ENCODE measurements at places on chromosomes 5 and 9.

DNA sequence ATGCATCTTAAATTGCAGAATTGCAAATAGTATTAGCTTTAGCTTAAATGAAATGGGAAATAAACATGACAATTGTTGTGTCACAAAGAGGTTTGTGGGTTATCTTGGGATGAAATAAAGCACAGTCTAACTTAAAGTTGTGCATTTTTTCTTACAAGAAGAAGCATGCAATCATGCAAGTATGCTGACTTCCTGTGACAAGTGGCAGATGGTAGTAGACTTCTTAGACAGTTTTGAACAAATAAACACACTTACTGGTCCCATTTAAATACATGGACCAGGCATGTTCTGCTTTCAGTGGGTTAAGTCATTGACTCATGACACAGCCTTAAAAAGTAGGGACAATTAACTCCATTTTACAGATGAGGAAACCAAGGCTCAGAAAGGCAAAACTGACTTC is 15.9 kb upstream of the C5orf63 start:
- DNase-seq = no peak

DNA sequence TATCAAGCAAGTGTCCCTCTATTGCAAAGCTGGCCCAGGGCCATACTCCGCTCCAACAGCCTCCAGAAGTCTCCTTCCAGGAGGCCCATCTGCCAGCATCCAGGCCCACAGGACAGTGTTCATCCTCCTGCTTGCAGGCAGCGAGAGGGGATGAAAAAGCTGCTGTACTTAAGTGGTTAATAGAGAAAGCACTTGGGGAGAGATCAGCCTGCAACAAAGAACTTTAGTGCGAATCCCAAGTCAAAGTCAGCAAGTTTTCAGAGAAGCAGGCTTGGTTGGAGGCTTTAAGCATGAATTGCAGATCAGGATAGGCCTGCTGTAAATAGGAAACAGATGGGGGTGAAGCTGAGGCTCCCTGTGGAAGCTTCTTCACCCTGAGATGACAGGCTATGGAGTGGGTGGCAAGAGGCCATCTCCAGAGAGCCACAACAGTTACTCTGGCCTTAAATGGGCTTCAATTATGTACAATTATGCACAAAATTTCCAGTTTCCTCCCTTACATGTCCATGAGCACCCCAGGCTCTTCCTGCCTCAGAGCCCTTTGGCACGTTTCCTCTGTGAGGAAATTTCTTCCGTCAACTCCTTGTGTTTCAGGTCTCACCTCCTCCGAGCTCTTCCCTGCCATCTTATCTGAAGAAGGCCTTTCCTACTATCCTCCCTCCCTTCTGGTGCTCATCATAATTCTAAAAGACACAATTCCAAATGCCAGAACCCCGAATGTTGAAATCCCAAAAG is 98.0 kb upstream of the NR3C1 start:
- no peak for DNase-seq

GRCh38 chr5:38672059-38672788 is 115.8 kb upstream of the LIFR start:
- no peak for DNase-seq

DNA sequence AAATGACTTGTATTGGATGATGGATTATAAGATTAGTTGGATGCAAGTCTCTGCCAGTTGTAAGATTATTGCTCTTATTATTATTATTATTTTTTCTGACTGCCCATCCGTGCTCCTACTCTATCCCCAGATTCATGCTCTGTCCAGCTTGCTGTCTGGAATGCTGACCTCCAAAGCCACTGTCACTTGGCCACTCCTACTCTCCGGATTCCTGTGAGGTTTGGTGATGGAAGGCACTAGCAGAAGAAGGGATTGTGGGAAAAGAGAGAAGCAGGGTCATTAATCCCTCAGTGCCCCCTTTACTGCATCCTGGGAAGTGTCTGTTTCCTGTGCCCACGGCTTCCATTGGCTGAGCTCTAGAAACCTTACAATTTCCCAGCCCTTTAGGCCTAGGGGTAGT is 76.3 kb upstream of the IL12B start:
- no peak for DNase-seq

- DNase-seq = no peak
Measured at GRCh38 chr9:108756746-108757490, 98.9 kb downstream of the ACTL7B start.

- DNase-seq = no peak
Measured at GRCh38 chr5:138603249-138603920, 28.2 kb upstream of the HSPA9 start.

GRCh38 chr5:6140219-6140618 is 238.1 kb downstream of the MED10 start:
- no peak for DNase-seq

DNA sequence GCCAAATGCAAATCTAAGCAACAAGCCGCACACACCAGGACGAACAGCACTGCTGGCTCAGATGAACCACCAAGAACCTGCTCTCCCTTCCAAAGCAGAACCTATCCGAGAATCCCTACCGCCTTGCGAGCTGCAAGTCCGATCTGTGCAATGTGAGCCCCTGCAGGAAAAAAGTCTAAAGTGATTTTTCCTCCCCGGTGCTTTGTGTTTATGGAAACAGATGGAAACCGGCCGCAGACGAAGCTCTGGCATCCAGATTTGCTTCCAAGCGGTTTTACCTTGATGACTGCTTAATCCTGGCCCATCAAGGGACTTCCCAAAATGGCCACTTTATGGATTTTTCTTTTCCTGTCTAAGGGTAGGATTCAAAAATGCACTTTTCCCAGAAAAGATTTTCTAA is 112.5 kb downstream of the VAV2 start:
- no peak for DNase-seq

GRCh38 chr9:12980085-12980851 is 205.4 kb downstream of the LURAP1L start:
- DNase-seq = no peak

- DNase-seq = no peak
Measured at GRCh38 chr5:14168144-14168792, 25.1 kb downstream of the TRIO start.

DNA sequence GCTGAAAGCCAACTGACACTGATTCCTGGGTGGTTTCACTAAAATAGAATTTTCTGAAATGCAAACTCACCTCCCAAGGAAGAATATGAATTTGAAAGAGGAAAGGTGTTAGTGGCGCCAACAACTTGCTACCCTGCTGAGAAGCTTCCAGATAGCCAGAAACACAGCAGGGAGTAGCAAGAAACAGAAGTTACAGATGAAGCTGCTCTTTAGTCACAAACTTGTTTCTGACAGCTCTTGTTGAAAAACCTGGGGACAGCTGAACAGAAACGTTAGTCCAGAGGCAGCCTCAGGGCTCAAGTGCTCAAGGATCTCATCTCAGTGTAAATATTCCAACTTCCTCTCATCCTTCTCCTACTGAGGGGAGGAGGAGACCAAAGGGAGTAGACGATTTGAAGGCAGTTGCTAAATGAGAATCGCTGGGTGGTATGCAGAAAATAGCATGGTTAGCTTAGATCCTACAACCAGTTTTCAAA is 184.1 kb downstream of the PDE4D start:
- no peak for DNase-seq

DNA sequence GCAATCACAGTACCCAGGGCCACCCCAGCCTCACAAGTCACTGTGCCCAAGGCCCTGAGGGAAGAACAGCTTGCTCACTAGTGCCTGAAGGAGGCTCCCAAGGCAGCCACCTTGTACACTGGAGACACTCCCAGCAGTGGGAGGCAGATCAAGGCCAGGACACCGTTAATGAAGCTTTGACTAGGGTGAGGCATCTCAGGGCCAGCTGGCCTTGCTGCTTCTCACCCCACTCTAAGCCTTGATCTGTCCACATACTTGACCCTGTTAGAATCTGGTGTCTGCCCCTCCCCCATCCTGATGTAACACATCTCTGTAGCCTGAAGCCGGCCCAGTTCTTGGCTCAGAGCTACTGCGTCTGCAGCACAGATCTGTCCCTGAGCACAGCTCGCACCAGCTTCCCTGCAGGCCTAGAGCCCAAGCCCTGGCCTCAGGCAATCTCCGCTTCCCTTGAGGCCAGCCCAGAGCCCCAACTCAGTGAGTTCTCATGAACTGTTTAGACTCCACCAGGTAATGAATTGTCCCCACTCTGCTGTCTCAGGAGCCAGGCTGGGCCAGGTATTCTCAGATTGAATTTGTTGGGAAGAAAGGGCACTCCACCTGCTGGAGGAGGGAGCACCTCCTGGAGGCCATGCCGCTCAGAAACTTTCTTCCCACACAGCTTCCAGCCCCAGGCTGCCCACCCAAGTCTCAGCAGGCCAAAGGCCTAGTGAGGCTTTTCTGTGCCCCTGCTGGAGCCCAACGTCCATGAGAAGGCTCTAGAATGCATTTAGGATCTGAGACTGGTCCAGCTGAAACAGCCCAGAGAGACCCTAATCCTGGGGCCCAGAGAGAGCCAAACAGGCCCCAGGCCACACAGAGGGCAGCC is 13.4 kb upstream of the JADE2 start:
- DNase-seq = no peak

- no peak for DNase-seq
Measured at GRCh38 chr5:35745660-35746059, 111.0 kb upstream of the IL7R start.

GRCh38 chr5:157548513-157549282 is 26.9 kb downstream of the ADAM19 start:
- DNase-seq = no peak

- no peak for DNase-seq
Measured at GRCh38 chr9:73042155-73042554, 89.3 kb upstream of the ALDH1A1 start.

GRCh38 chr5:72326306-72326649 is 6.1 kb downstream of the PTCD2 start:
- DNase-seq = no peak

DNA sequence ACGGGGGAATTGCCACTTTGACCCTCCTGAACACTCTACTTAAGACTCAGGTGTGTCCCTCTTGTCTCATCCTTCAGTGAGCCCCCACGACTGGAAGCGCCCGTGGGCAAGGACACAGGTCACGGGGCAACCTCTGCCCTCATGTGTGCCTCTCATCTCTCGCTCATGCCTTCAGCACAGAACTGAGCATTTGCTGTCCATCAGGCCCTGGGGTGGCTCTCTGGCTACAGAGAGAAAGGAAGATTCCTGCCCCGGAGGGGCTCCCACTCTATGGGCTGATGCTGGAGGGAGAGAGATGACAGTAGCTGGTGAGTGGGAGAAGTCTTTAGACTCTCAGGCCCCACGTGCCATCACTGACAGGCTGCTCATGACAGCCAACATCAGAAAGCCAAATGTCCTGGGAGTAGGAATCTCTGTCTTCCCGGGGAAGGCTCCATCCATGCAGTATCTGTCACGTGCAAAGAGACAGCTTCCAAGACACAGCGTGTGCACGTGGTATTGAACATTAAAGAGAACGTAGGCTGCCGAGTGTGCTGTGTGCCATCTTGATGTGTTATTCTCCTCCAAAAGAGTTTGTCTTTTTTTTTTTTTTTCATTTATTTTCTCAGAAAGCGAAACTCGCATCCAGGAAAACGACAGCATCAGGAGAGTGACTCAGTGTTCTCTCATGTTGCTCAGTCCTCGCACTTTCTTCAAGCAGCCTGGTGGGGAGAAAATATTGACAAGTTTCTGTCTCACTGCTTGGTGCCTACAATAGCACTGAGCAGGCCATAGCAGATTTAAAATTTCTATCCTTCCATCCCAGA is 190.5 kb downstream of the GAS1 start:
- no peak for DNase-seq

DNA sequence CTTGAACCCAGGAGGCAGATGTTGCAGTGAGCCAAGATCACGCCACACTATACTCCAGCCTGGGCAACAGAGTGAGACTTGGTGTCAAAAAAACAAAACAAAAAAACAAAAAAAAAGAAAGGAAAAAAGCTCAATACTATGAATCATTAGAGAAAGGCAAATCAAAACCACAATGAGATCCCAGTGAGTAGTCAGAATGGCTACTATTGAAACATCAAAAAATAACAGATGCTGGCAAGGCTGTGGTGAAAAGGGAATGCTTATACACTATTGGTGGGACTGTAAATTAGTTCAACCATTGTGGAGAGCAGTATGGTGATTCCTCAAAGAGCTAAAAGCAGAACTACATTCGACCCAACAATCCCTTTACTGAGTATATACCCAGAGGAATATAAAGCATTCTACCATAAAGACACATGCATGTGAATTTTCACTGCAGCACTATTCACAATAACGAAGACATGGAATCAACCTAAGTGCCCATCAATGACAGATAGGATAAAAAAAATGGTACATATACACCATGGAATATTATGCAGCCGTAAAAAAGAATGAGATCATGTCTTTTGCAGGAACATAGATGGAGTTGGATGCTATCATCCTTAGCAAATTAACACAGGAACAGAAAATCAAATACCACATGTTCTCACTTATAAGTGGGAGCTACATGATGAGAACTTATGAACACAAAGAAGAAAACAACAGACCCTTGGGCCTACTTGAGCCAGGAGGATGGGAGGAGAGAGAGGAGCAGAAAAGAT is 81.9 kb upstream of the ARRDC3 start:
- DNase-seq = no peak

DNA sequence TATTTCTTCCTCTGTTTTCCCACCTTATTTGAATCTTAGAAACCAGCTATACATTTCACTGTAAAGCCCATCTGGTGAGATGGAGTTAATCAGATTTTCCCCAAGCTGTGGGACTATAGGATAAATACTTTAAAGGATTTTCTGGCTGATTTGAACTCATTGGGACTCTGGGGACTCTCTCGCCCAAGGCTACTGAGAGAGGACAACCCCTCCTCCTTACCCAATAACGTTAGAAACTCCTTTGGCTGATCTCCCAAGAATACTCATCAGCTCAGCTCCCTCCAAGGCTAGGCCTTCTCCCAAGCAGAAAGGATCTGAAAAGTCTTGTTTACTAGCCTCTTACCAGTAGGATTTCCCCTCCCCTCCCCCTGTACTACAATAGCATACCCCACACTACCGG is 1.5 kb upstream of the GLRA1 start:
- DNase-seq = no peak

- DNase-seq = no peak
Measured at GRCh38 chr5:83957188-83957587, 236.5 kb upstream of the HAPLN1 start.

DNA sequence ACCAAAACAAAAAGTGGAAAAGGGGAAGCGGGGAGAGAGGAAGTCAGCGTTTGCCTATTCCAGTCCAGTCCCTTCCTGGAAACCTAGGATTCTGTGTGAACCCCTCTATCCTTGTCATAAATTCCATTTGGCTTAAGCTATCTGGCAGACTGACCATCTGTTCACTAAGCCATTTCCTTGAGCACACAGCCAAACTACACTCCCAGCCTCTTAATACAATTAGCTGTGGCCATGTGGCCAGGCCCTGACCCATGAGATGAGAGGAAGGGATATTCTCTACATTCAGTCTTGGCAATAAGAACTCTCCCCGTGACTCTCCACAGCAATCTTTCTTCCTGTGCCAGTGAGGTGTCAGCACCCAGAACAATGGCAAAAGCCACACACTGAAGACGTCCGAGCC is 424.8 kb downstream of the TLE1 start:
- DNase-seq = no peak

DNA sequence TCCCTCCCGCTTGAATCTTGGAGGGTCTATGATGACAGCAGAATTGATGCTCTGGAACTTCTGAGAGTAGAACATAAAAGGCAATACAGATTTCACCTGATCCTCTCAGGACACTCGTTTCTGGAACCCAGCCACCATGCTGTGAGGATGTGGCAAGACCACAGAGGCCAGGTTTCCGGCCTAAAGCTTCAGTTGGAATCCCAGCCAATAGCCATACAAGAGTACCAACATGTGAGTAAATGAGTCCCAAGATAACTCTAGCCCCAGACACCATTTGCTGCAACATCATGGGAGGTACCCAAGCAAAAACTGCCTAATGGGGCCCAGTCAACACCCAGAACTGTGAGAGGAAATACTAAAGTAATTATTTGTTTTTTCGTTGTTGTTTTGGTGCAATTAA is 65.7 kb upstream of the MARCHF11 start:
- no peak for DNase-seq

GRCh38 chr5:179289756-179290385 is 55.4 kb downstream of the ADAMTS2 start:
- no peak for DNase-seq

Measured in activated CD4-positive, alpha-beta T cell treated with anti-CD3 and anti-CD28 coated beads, Interleukin-2, amount 50 U/mL, for 4 hours (primary cell).